ENCODE measurements at places on chromosomes 6 and 20.

DNA sequence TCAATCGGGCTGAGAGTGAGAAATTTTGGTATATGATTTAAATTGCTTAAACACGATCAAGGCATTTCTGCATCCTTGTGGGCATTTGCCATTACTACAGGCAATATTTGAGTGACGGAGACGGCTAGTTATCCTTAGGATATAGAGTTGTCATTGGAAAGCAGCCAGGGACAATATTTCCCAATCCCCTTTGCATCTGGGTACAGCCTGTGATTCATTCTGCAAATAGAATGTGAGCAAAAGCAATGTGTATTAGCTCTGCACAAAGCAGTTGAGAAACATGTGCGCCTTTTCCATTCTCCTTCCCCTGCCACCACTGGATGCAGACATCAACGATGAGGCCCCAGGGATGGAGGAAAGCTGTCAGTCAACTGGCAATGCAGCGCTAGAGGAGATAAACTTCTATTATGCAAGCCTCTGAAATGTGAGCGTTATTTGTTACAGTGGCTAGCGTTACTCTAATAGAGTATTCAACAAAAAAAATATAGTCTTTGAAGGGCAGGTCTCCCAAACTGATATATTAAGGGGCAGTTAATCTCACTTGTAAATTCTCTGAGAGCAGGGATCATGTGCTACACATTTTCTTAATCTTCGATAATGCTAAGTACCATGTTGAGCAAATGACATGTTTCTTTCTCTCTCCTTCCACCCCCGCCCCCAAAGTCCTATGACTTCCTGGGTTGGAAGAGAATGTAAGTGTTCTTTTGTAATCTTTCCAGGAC lies 37.1 kb upstream of the NCOA3 start:
- peak; percentile 70 for DNase-seq

DNA sequence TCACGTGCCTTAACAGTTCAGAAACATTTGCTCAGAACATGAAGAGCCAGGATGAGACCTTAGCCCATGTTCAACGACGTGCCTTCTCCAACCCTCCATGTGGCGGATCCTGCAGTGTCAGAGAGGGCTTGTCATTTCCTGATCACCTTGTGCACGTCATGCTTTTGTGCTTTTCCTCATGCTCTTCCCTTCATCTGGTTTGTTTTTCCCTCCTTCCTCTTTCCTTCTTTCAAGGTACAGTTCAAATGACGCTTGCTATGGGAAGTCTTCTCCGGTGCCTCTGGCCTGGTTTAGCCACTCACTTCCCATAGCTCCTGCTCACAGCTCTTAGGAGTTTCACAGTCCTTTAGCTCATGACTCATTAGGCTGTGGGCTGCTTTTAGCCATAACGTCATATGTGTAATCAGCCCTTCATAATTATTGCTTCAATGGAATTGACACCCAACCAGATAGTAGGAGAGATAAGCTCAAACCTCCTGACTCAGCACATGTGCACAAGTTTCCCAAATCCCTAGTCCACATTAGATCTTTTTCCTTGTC lies 102.7 kb upstream of the CNKSR3 start:
- DNase-seq = no peak

GRCh38 chr6:140076105-140076504 lies 701.7 kb upstream of the CITED2 start:
- DNase-seq = no peak

GRCh38 chr6:162963861-162964260 lies 236.1 kb downstream of the PACRG start:
- DNase-seq = no peak

DNA sequence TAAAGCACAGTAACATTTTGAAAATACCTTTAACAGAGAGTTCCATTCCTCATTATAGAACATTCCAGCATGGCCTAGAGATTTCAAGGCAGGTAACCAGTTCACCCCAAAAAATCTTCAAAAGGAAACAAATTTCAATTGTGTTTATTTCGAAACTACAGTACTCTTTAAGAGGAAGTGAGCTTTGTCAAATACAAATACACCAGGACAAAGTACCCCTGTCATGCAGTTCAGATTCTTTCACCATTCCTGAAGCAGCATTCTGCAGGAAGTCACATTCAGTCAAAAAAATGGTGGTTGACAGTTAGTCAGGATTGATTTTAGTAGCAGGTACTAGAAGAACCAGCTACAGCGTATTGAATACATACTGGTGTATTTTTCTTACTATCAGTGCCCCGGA lies 89.6 kb upstream of the RIN2 start:
- no peak for DNase-seq

DNA sequence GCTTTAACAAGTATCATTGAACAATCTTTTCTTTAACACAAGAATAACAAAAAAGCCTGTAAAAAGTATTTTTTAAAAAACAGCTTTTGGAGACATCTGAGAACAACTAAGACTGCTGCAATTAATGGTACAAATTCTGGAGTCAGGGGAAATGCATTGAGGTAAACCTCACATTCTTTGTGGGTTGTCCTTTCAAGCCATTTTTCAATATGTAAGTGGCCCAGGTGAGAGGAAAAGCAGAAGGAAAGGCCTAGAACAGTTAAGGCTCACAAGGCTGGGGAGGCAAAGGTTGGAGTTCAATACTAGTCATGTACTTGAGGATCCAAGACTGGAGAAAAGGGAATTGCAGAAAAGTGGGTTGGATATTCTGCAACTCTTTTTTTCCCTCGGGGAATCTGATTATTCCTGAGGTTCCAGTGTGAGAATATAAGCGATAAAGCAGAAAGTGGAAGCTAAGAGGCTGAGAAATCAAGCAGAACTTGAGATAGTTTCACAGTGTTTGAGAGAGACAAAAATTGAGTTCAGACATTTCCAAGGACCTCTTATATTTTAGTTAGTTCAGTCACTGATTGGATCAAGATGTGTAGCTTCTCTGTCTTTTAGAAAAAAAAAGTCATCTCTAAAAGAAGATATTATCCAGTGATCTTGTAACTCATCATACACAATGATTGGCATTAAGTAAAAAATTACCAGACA lies 25.0 kb upstream of the TXLNB start:
- DNase-seq = no peak

DNA sequence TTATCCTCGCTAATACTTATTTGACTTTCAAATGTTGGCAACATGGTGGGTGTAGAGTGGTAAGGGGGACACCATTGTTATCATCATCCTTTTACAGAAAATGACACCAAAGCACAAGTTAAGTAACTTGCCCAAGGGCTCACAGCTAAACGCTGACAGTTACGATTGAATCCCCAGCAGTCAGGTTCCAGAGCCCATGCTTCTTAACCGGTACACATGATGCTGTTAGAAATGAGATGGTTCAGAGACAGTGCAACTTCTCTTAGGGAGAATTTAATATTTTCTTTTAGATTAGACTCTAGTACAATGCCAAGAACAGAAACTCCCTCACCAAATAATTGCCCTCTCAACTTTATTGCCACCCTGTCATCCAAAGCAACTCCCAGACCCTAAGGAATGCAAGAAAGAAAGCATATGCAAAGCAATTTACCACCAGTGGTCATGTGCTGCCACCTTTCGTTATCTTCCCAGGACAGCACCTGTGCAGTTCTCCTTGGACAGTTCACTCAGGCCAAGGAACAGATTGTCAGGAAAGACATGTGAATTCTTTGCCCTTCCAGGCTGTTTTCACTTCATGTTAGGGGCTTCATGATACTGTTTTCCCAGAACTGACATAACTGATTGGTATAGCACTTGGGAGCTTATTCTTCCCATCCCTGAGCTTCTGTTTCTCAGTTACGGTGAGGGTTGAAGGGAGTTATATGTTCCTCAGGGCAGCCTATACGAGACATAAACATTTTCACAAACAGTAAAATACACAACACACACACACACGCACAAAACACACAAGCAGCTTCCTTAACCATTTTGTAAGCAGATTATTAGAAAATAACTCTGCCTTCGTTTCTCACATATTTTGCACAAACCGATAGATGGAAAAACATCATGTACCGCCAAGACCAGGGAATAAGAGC lies 5.1 kb downstream of the HLA-DMA start:
- no peak for DNase-seq

GRCh38 chr6:89985751-89986493 lies 91.7 kb downstream of the GJA10 start:
- no peak for DNase-seq

All from SIG-M5 (cell line).